A549 treated with RU486 at 1 μM for 4 hours (cell line): ENCODE measurements at places on chromosomes 1 and 21. TPM values are rescaled to one million over a fixed set of nuclear protein-coding genes. Genes with fewer than 3 reads are reported as not detected.

Gene RNU11
- not detected in 5 replicates for total RNA-seq

Gene BARHL2
- total RNA-seq, result not detected in 5 replicates

Gene MYCL
- total RNA-seq, result 0.79 to 1.6 TPM (median 1.3 TPM) in 5 replicates

Gene TNFRSF1B
- 0.45 to 0.69 TPM (median 0.60 TPM) in 5 replicates for total RNA-seq

Gene OR2T29
- total RNA-seq, result not detected in 5 replicates

Gene SPRR4
- total RNA-seq, result not detected in 5 replicates

Gene CFAP298
- total RNA-seq, result 28.0 to 39.9 TPM (median 31.6 TPM) in 5 replicates

Gene PLK3
- 12.3 to 19.5 TPM (median 17.5 TPM) in 5 replicates for total RNA-seq

Gene NFASC
- total RNA-seq, result 1.1 to 2.0 TPM (median 1.2 TPM) in 5 replicates

Gene HRNR
- total RNA-seq, result not detected in 5 replicates

Gene CRB1
- total RNA-seq, result 0.06 TPM in 1 of 5 replicates, not detected in the others

Gene TGFB2
- 22.2 to 28.2 TPM (median 23.6 TPM) in 5 replicates for total RNA-seq

Gene OR2M3
- total RNA-seq, result not detected in 5 replicates

Gene LRRC47
- 32.1 to 38.0 TPM (median 34.4 TPM) in 5 replicates for total RNA-seq

Gene GBP3
- total RNA-seq, result 1.1 to 1.8 TPM (median 1.6 TPM) in 5 replicates
